Glutamatergic neuron (in vitro differentiated cells): ENCODE measurements at places on chromosomes 13 and 19. TPM values are rescaled to one million over a fixed set of nuclear protein-coding genes. Genes with fewer than 3 reads are reported as not detected.

Gene KLF5
- 0.34 TPM for total RNA-seq

- no peak overlapping the region for H3K27ac ChIP-seq
- peak; percentile 68 for DNase-seq
- H3K27me3 ChIP-seq: peaks cover 10% of the 10 kb centered on the region
- peaks cover 30% of the 10 kb centered on the region for H3K4me1 ChIP-seq
- H3K4me3 ChIP-seq: peak overlapping the region; percentile 4
Observed at GRCh38 chr19:5397804-5398692, 57.2 kb upstream of the ZNRF4 start.

- no peaks in the 10 kb centered on the region for H3K4me1 ChIP-seq
- H3K4me3 ChIP-seq: no peak overlapping the region
- DNase-seq: no peak
- H3K27me3 ChIP-seq: no peaks in the 10 kb centered on the region
- H3K27ac ChIP-seq: no peak overlapping the region
Observed at GRCh38 chr19:39017646-39018045, 14.7 kb downstream of the FBXO27 start.

Gene ZFP36
- total RNA-seq: 3.1 TPM

DNA sequence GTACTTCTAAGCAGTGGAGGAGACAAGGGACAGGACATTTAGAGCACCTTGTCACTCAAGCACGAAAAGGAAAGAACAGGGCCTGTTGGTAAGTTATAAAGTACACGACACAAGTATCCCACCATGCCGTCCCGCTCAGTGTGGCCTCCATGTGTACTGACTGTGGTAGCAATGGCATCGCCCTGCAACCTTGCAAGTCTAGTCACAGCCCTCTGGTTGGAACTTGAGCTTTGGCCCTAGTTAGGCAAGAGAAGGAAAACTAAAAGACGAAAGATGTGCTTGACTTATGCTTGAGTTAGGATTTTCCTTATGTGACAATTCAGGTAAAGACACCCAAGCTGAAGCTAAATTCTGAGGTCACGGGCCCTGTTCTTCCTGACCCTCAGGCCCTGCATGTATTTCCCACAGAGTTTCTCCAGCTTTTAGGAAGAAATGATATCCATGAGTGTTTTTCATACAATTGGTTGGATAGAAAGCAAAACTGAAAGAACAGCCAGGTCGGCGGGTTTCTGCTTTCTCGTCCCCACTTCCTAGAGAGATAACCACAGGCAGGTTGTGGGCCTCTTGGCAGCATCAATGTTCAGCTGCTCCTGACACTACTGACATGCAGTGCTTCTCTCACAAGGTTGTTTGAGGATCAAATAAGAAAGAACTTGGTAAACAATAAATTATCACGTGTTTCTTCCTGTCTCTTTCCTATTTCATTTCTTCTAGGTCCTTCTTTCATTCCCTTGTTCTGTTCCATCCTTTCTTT, 216.2 kb downstream of the IRS2 start:
- no peak for DNase-seq
- H3K36me3 ChIP-seq: no peaks in the 10 kb centered on the region
- no peak overlapping the region for H3K27ac ChIP-seq
- H3K4me3 ChIP-seq: no peak overlapping the region
- H3K27me3 ChIP-seq: peaks cover 4% of the 10 kb centered on the region

Gene RGL3
- total RNA-seq: 0.66 TPM

Gene COMP
- not detected for total RNA-seq

- H3K27me3 ChIP-seq: no peaks in the 10 kb centered on the region
- H3K4me3 ChIP-seq: no peak overlapping the region
- H3K4me1 ChIP-seq: no peaks in the 10 kb centered on the region
- DNase-seq: no peak
- H3K36me3 ChIP-seq: no peaks in the 10 kb centered on the region
Observed at GRCh38 chr13:83215627-83216026, 666.6 kb downstream of the SLITRK1 start.

- peak overlapping the region; percentile 7 for H3K4me3 ChIP-seq
- H3K27ac ChIP-seq: peak overlapping the region; percentile 4
- H3K4me1 ChIP-seq: peaks cover under 1% of the 10 kb centered on the region
- H3K27me3 ChIP-seq: peaks cover 4% of the 10 kb centered on the region
- no peaks in the 10 kb centered on the region for H3K36me3 ChIP-seq
Observed at GRCh38 chr19:45659096-45659729, 8.8 kb upstream of the GIPR start.

Gene UBAC2
- 33.3 TPM for total RNA-seq

GRCh38 chr13:107865643-107866031, 349.7 kb downstream of the LIG4 start:
- H3K27ac ChIP-seq: no peak overlapping the region
- H3K27me3 ChIP-seq: peaks cover 12% of the 10 kb centered on the region
- no peaks in the 10 kb centered on the region for H3K36me3 ChIP-seq
- H3K4me1 ChIP-seq: peaks cover 12% of the 10 kb centered on the region
- no peak for DNase-seq

Gene CPB2
- total RNA-seq: not detected

- H3K4me3 ChIP-seq: no peak overlapping the region
- no peak overlapping the region for H3K27ac ChIP-seq
- H3K4me1 ChIP-seq: peaks cover 32% of the 10 kb centered on the region
- DNase-seq: no peak
- peaks cover 5% of the 10 kb centered on the region for H3K27me3 ChIP-seq
Observed at GRCh38 chr13:51825165-51825592, 19.8 kb downstream of the TMEM272 start.

Gene RUBCNL
- total RNA-seq: 1.9 TPM

DNA sequence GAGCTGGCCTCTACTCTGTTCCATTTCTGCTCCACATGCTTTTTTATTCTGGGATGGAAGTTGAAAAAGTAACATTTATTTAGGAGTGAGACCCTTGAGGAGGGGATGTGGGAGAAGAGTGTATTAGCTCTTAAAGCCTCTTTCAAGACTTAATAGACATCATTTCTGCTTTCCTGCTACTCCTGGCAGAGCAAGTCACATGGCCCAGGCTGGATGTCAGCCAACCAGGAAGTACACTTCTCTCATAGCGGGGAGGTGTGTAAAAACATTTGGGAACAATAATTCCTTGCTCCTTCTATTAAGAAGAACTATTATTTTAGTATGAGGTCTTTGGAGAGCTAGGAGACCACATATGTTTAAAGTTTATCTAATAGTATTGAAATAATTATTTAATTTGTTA, 40.6 kb upstream of the FAM216B start:
- no peak overlapping the region for H3K27ac ChIP-seq
- H3K4me1 ChIP-seq: peaks cover 2% of the 10 kb centered on the region
- no peak overlapping the region for H3K4me3 ChIP-seq
- H3K27me3 ChIP-seq: peaks cover 1% of the 10 kb centered on the region
- no peak for DNase-seq

DNA sequence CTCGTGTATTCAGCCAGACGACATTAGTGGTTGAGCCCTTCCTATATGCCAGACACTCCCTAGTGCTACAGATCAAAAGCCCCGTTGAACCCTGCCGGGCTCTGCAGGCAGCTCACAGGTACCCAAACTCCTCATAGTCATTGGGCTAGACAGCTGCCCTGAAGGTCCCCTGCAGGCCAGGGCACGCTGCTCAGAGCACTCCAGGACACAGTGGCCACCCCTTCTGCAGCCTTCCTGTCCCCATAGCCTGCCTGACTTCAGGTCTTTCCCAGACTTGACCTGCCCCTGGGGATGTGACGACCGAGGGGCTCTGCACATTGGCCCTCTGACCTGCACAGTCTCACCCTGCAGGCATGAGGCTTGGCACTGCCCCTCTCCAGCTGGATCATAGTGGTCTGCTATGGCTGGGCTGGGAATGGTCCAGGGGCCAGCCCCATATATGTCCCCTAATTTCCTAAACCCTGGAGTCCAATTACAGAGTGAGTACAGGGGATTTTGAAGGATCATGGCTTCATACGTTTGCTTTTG, 64.2 kb upstream of the UBAC2 start:
- H3K4me1 ChIP-seq: no peaks in the 10 kb centered on the region
- H3K27ac ChIP-seq: no peak overlapping the region
- H3K4me3 ChIP-seq: no peak overlapping the region

DNA sequence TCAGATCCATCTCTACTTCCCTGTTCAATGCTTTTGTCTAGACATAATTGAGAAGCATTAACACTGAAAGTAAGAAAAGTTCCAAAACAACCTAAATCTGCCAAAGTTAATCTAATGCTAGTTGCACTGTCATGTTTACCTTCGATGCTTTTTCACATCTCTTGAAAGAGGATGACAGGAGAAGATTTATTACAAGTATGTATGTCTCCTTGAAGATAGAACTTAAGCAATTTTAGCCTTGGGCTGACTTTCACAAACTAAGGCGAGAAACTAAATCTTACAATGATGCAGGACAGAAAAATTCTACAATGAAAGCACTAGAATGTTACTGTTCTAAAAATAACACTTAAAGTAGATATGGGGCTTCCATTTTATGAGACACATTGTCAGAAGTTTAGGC, 64.0 kb downstream of the MIPEP start:
- no peak overlapping the region for H3K4me3 ChIP-seq
- H3K4me1 ChIP-seq: peaks cover 7% of the 10 kb centered on the region
- DNase-seq: no peak

Gene OR10H1
- not detected for total RNA-seq

DNA sequence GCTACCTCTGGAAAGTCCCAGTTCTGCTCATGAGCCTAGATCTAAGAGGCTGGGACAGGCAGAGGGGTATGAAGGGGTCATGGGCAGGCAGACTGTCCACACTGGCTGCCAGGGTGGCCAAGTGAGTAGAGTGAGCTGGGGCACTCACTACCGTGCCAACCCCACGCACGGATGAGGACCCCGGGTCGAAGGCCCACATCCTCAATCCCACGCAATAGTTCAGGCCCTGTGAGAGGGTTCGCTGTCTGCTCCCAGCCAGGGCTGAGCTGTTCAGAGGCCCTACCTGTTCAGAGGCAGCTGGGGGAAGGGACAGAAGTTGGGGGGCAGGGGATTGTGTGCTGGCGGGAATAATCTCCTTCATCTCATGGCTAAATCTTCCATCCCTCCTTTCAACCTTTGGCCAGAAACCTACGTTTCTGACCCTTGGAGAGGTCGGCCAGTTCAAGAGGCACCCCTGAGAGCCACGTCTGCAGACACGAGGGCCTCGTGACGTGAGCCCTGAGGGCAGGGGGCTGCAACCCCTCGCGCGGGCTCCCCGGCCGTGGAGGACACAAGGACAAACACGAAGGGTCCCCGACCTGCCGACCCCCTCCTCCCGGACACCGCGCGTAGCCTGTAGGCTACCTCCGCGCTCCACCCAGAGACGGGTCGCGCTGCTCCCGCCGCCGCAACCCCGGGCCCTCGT, 1.0 kb upstream of the RPS5 start:
- peak overlapping the region; percentile 97 for H3K27ac ChIP-seq
- H3K27me3 ChIP-seq: peaks cover 4% of the 10 kb centered on the region
- peaks cover 9% of the 10 kb centered on the region for H3K4me1 ChIP-seq
- H3K36me3 ChIP-seq: no peaks in the 10 kb centered on the region
- peak overlapping the region; percentile 97 for H3K4me3 ChIP-seq

DNA sequence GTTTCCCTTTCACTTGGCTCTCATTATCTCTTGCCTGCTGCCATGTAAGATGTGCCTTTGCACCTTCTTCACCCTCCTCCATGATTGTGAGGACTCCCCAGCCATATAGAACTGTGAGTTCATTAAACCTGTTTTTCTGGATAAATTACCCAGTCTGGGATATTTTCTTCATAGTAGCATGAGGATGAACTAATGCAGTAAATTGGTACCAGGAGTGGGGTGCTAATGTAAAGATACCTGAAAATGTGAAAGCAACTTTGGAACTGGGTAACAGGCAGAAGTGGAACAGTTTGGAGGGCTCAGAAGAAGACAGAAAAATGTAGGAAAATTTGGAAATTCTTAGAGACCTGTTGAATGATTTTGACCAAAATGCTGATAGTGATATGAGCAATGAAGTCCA, 487.4 kb downstream of the LMO7 start:
- H3K27ac ChIP-seq: no peak overlapping the region
- no peaks in the 10 kb centered on the region for H3K4me1 ChIP-seq
- DNase-seq: no peak
- no peak overlapping the region for H3K4me3 ChIP-seq

GRCh38 chr13:76516586-76516985, 369.6 kb downstream of the KCTD12 start:
- no peak overlapping the region for H3K27ac ChIP-seq
- H3K36me3 ChIP-seq: no peaks in the 10 kb centered on the region
- no peak overlapping the region for H3K4me3 ChIP-seq
- H3K4me1 ChIP-seq: no peaks in the 10 kb centered on the region

- no peak overlapping the region for H3K27ac ChIP-seq
- H3K36me3 ChIP-seq: peaks cover 6% of the 10 kb centered on the region
- DNase-seq: no peak
- no peak overlapping the region for H3K4me3 ChIP-seq
Observed at GRCh38 chr13:20337884-20338551, 105.9 kb upstream of the GJB6 start.

- DNase-seq: no peak
- peaks cover 13% of the 10 kb centered on the region for H3K27me3 ChIP-seq
- no peak overlapping the region for H3K4me3 ChIP-seq
- peaks cover 8% of the 10 kb centered on the region for H3K36me3 ChIP-seq
- no peak overlapping the region for H3K27ac ChIP-seq
Observed at GRCh38 chr19:31177246-31177645, 172.0 kb downstream of the TSHZ3 start.

Gene PRTN3
- not detected for total RNA-seq

Gene ZNF430
- total RNA-seq: 19.9 TPM

Gene PIP5K1C
- 169 TPM for total RNA-seq

- no peaks in the 10 kb centered on the region for H3K36me3 ChIP-seq
- no peaks in the 10 kb centered on the region for H3K27me3 ChIP-seq
- H3K27ac ChIP-seq: no peak overlapping the region
- peaks cover 3% of the 10 kb centered on the region for H3K4me1 ChIP-seq
- no peak overlapping the region for H3K4me3 ChIP-seq
Observed at GRCh38 chr13:38384171-38384570, 34.5 kb downstream of the UFM1 start.

DNA sequence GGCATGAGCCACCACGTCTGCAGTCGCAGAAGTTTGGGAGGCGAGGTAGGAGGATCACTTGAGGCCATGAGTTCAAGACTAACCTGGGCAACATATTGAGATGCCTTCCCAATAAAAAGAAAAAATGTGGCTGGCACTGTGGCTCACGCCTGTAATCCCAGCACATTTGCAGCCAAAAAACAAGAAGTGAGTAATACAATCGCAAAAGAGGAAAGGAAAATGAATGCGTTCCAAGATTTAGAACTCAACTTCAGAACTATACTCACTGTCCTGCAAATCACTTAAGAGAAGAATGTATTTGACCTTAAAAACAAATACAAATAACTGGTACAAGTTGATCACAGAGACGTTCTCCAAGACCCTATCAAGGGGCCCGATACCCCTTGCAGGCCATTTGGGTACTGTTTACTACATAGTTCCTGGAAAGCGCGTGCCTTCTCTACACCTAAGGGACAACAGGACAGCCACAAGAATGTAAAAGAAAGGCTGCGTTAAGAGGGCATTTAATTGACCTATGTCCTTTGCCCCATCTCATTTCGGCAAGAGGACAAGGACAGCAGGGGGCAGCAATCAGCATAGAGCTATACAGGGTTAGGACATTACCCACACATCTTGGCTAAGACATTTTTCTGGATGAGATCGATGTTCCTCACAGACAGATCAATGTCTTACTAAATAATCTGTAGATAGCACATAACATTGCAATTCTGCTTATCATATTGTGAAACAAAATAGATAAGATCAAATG, 41.3 kb downstream of the FLT3 start:
- no peak overlapping the region for H3K4me3 ChIP-seq
- peaks cover 11% of the 10 kb centered on the region for H3K4me1 ChIP-seq
- DNase-seq: peak; percentile 56
- no peak overlapping the region for H3K27ac ChIP-seq

- no peaks in the 10 kb centered on the region for H3K36me3 ChIP-seq
- no peak for DNase-seq
- H3K4me1 ChIP-seq: peaks cover 9% of the 10 kb centered on the region
Observed at GRCh38 chr13:71240911-71241310, 626.1 kb downstream of the DACH1 start.
